Activated naive CD8-positive, alpha-beta T cell treated with anti-CD3 and anti-CD28 coated beads, Interleukin-2, amount 50 U/mL, for 24 hours (primary cell): ENCODE measurements at places on chromosomes 12 and 14.

GRCh38 chr14:83975841-83976770 lies 1553.8 kb upstream of the FLRT2 start:
- no peak for DNase-seq

DNA sequence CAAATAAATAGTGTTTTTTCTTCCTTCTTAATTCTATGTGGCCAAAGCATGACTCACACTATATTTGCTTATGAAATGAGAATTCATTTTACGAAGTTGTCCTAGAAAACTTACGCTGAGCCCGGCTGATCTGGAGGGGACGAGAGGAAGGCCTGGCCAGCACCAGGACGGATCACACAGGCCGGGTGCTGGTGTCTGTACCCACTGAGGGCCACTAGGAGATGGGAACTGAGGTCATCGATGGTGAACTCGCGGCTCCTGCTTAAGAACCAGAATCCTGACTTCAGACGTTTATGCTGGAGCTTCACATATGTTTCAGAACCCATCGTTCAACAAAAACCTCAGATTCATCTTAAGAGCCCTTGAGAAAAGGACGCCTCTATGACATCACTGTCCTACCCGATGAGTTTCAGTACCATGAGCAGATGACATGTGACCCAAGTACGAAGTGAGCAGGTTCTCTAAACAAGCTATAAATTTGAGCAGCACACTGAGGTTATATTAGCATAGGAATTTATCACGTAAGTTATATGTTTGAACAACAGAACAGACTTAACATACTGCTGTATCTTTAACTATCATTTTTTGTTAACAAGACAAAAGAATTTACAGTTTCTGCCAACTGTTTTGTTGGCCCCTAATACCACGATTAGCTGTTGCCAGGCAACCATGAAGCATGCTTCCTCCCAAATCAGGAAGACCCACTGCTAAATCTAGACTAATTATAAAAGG lies 111.9 kb downstream of the FOXN3 start:
- DNase-seq, result no peak

GRCh38 chr12:112331886-112332285 lies 50.3 kb downstream of the HECTD4 start:
- no peak for DNase-seq

- DNase-seq, result no peak
These were observed 114.9 kb downstream of the PDZRN4 start for GRCh38 chr12:41302979-41303403.

GRCh38 chr14:81384900-81385299 lies 15.2 kb downstream of the STON2 start:
- DNase-seq, result no peak

DNA sequence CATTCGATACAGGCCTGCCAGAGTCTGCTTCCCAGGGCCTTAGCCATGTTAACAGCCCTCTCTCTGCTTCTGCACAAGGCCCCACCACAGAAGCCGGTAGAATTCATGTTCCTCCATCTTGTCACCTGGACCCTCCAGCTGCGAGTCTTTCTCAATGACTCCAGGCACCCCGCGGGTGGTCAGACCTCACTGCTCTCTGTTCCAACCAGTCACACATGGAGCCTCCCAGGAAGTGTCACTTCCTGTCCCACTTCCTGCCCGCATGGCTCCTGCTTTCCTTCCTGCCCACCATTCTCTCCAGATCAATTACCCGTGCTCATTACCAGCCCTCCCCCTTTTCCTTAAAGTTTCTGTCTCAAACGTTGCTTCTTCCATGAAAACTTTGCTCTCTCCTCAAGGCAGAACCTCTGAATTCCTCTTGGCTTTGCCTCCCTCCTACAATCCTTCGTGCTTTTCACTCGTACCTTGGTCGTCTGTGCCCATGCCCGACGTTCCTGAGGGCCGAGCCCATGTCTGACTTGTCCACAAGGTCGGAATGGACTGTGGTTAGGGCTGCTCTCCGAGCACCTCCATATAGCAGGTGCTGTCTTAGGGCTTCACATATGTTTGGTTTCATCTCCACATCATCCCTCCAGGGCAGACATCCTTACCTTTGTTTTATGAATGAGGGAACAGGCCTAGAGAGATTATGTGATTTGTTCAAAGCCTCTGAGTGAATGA lies 172.1 kb downstream of the TSPAN9 start:
- no peak for DNase-seq

DNA sequence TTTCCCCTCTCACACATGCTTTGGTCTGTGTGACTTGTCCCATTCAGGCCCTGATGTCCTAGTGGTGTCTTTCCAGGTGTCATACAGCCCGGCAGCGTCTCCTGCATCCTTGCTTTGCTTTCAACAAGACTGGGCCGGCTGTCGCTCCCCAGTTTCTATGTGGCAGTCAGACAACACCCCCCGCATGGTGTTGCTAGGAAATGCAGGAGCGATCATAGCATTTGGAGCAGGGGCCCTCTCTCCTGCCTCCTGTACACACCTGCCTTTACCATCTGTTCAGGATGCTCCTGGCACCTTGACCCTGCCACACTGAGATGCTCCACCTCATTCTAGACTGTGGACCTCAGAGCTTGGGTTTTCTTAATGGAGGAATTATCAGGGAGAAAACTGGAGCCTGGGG lies 29.5 kb downstream of the CACNA1C start:
- no peak for DNase-seq

DNA sequence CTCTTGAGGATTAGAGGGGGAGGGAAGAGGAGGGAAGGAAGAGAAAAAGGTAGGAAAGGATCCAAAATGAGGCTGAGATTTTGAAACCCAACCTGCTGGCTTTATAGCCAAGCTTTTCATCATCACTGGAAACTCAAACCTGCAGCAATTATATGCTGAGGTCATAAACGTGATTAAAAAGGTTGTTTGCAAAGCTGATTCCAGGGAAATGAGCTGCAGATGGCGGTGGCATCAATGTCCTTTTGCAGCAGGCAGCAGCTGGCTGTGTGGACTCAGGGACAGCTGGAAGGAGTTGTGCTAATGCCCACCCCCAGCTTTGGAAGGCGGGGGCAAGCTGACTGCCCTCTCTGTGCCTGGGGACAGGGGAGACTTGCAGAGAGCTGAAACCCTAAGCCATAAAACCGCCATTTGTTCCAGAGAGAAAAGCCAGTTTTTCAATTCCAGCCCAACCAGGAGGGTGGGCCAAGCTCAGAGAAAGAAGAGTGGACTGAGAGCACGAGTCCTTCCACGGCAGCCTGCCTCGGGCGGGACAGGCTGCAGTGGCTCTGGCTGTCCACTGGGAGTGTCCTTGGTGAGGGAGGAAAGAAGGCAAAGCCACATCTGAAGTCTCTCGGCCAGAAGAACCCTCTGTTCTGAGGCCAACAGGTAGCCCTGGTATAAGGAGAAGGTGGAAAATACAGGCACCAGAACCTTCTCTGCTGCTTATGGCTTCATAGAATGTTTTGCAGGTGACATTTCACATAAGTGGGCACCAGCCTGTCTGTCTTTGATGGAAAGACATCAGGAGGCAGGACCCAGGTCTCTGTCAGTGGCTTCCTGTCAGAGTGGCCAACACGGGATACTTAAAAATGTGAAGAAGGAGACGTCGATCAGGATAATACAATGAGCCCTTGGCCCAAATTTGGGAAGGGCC lies 90.7 kb downstream of the SINHCAF start:
- DNase-seq, result no peak

DNA sequence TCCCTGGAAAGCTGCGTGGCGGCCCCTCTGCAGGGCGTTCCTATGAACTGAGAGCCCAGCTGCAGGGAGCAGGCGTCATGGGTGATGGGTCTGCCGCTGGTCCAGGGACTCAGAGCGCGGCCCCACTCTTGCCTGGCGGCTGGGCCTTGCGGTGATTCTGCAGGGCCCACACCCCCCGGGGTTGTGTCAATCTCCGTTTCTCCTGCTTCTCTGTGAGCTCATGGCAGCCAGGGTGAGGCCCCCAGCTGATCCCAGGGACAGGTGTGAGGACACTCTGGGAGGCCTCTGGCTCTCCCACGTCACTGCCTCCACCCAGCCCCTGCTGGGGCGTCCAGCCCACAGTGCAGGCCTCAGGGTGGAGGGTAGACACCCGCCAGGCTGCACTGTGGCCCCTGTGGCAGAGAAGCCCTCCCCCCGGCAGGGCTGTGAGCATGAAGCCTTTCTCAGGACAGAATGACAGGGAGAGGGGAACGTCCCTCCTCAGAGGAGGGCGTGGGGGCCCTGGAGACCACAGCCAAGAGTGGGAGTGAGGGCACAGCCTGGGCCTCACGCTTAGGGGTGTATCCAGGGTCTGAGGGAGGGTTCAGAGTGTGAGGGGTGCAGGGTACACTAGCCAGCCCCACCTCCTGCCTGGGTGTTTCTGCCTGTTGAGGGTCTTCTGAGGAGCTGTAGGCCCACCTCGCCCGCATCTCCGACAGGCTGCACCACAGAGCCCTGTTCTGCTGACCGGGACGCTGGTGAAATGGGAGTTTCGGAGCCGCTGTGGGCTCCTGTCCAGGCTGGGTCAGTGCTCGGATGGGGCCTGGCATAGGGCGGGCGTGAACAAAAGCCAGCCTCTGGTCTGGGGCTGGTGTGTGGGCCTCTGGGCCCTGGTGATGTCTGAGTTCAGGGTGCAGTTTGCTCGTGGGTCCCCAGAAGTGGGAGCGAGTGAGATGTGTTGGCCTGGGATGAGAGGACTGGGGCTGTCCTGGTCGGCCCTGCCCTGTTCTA lies 26.7 kb upstream of the CRIP2 start:
- DNase-seq, result no peak

DNA sequence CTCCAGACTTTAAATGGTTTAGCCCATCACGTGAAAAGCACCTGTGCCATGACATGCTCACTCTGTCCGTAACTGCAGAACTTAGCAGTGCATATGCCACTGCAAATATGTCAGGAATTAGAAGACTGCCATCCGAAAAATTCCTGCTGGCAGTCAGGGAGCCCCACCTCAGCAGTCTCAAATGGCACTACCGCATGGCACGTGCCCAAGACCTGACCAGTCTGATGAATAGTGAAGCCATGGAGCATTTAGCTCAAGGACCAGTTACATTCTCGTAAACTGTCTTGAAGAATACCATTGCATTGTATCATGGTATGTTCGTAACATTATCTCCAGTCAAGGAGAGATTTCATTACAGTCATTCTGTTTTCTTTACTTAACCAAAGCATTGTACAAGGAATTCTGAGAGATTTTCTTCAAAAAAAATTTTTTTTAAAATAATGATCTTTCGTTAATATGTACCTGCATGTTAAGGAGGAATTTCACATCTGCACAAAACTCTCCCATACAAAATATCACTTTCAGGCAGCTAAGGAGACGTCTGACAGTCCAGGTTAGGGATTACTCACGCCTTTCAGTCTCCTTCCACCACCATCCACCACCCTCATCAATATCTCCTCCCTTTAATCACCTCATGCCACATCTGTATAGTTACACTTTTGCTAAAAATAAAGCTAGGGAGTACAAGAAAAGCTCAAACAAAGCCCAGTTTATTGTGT lies 138.5 kb downstream of the ANO2 start:
- DNase-seq, result no peak

DNA sequence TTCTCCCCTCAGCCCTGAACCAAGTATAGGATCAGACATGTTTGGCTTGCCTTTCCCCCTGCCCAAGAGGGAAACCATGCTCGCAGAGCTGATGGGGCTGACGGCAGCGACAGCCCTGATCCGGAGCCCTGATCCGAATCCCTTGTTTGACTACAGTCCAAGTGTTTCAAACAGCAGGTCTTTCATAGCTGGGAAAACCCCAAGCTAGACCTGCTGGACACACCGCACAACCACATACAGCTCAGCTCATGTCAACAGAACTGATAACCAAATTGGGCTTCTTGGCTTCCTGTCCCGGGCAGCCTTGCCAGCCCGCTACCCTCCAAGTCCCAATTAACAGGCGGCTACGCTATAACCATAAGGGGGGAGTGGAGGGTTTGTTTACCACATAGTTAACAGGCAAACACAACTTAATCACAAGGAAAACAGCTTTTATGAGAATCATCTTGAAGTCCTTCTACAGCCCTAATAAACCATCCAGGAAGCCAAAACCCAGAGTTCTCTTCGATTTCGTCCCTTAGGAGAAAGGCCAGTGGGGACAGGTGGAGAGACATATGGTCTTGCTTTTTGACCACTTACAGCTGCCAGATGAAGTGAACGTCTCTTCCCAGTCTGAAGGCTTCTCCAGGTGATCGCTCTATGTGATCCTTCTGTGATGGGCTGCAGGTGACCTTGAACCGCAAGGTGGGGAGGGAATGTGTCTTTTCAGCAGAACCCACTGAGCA lies 64.5 kb upstream of the MANSC4 start:
- DNase-seq, result no peak

DNA sequence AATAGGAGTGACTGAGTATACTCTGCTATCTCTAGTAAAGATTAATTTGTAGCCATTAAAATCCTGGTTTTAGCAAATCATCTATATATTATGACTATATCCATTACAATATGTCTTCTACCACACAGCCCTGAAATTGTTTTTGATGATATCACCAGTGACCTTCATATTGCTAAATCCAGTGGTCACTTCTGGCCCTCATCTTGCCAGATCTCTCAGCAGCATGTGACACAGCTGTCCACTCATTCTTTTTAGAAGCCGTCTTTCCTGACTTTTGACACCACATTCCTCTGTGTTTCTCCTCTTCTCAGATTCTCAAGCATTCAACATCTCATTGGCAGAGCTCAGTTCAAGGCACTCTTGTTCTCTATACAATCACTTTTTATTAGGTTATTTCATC lies 54.9 kb downstream of the CPNE8 start:
- no peak for DNase-seq

DNA sequence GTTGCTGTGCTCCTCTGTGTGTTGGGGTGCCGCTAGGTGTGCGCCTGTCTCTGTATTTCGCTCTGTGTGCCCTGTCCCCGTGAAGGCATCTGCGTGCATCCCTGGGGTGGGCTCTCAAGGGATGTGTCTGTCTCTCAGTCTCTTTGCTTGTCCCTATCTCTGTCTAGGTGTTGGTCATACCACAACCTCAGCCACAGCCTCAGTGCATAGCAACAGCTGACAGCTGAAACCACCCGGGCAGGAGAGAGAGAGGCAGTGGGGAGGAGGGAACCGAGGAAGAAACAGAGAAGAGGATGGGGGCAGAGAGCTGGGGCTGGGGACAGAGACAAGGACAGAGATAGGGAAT lies 953 bp upstream of the NXPH4 start:
- peak; percentile 37 for DNase-seq

DNA sequence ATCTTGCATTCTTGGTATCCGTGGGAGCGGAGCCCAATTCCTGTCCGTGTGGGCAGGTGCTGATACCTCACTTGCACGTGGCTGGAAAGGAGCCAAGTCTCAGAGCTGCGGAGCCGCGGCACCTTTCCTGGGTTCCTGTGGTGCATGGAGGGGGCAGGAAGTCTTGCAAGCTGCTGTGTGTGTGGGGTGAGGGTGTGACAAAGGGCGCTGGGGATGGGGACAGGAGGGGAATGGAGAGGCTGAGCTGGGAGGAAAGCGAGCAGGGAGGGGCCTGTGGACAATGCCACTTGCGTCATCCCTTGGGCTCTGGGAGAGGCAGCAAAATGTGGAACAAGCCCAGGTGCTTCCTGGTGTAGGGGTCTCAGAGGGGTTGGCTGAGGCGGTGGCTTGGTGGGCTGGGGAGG lies 86.7 kb downstream of the CALM1 start:
- DNase-seq, result peak; percentile 23

- DNase-seq, result no peak
These were observed 485.4 kb upstream of the CCDC196 start for GRCh38 chr14:66000766-66001165.
